Stimulated activated naive B cell treated with anti-CD40 and anti-IgM and Interleukin-4, amounts not matched to agents 10 μg/mL and 1 μg/mL and 100 μg/mL, for 72 hours (primary cell): ENCODE measurements at places on chromosomes 13 and 19.

GRCh38 chr13:101783554-101783953 lies 331.1 kb downstream of the ITGBL1 start:
- DNase-seq: no peak

GRCh38 chr19:33524024-33524664 lies 2.6 kb upstream of the PEPD start:
- DNase-seq: no peak

DNA sequence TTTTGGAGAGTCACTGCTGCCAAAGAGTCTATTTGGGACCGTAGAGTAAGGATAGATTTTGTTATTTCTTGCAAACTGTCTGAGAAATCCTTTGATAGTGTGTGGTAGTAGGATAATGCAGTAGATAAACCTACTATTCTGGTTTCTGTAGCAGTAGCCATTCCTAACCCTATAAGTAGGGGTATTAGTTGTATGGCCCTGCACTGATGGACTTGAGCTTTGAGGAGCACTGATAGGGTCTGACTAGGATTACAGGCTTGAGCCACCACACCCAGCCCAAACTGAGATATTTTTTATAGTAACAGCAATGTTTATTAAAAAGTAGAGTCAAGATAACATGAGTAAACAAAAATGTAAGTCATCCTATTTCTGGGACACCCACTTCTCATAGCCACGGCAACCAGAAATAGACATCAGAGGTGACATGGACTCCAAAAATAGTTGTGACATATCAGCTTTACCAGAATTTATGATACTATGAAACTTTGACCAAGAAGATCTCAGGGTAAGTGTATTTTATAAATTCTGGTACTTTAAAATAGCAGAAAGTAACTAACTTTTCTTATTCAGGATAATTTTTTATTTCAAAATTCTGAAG lies 479.1 kb downstream of the SUCLA2 start:
- DNase-seq: no peak

- DNase-seq: no peak
Measured at GRCh38 chr13:106118996-106119395, 416.5 kb downstream of the EFNB2 start.

DNA sequence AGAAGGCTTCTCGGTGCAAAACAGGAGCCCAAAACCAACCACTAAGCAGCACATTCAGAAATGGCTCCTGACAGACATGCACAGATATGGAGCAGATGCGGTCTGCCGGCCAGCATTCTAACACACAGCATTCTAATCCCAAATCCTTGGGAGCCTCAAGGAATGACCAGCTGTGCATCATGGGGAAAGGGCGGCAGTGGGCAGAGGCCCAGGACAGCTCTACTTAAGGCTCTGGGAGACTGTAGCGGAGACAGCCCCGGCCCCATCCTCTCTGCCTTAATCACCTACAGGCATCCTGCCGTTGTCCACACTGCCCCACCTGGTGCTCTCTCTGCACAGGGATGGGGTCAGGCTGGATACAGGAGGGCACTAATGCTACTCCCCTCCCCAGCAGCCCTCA lies 1016.0 kb downstream of the UQCRFS1 start:
- no peak for DNase-seq

- DNase-seq: no peak
Measured at GRCh38 chr13:91946498-91947070, 548.2 kb downstream of the GPC5 start.

GRCh38 chr13:111367340-111367739 lies 46.9 kb downstream of the TEX29 start:
- no peak for DNase-seq

GRCh38 chr19:418761-419671 lies 10.1 kb upstream of the C2CD4C start:
- no peak for DNase-seq

DNA sequence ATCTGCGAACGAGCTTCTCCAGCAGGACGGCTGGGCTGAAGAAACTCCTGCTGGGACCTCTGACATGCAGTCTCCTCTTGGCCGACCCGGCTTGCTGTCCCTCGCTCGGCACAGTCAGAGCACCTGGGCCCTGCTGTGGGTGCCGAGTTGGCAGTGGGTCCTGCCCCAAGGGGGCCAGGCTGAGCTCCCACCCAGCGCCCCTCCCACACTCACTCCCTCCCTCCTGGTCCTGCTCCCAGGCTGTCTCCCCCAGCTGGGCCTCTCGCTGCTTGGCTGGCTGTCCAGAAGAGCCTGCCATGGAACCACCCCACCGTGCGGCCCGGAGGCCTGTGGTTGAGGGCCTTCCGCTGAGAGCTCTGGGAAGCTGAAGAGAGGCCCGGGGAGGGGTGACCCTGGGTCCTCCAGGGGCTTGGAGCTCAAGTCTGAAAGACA lies 6.0 kb downstream of the AKT2 start:
- DNase-seq: no peak

- no peak for DNase-seq
Measured at GRCh38 chr13:70959035-70959775, 851.0 kb upstream of the KLHL1 start.
